ENCODE measurements at places on chromosomes 4 and X.

- DNase-seq, result no peak
Observed at GRCh38 chr4:87500092-87500462, 29.1 kb downstream of the SPARCL1 start.

DNA sequence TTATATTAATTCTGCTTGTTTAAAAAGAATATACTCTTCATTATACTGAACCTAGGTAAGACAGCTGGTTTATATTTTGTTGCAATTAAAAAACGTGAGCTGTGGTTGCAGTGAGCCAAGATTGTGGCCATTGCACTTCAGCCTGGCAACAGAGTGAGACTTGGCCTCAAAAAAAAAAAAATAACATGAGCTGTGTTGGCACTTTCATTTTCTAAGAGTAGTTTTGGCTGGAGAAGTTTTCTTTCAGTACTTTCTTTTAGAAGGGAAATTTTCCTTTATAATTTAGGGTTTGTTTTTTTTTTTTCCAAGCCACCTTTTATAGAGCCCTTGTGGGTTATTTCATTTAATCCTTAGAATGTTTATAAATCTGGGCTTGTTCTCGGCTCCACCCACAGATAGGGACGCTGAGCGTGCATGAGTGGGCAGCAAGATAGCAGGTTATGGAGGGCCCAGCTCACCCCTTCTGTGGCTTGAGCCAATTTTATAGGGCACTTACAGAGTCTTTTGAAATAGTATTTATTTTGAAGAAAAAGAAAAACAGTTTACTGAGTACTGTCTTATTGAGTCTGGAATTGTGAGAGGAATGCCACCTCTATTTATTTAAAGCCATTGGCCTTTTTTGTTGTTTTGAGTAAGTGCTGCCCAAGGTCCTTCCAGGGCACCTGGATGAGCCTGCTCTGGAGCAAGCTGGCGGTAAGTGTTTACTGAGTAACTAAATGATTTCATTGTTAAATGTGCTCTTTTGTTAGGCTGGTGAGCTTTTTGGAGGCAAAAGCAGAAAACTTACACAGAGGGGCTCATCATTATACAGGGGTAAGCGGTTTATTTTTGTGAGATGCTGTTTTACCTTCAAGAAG, 60.9 kb downstream of the HTT start:
- DNase-seq, result no peak

GRCh38 chr4:186137196-186137794, 32.8 kb downstream of the FAM149A start:
- no peak for DNase-seq

DNA sequence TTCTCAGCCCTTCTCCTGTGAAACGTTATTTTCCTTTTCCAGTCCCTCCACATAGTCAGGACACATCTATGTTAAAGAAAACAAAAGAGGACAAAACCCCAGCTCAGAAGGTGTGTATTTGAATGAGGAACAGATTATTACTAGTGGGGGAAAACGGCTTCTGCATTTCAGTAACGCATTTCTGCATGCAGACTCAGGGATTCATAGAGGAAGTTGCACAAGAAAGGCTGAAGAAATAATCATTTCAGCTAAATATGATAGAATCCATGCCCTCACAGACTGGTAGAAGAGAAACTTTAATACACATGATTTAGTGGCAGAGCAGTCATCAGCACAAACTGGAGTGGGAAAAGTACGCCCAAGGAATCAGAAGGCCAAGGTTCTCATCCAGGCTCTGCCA, 270.8 kb upstream of the FGF13 start:
- DNase-seq, result no peak

- DNase-seq, result no peak
Observed at GRCh38 chr4:84325625-84326024, 173.5 kb downstream of the NKX6-1 start.

DNA sequence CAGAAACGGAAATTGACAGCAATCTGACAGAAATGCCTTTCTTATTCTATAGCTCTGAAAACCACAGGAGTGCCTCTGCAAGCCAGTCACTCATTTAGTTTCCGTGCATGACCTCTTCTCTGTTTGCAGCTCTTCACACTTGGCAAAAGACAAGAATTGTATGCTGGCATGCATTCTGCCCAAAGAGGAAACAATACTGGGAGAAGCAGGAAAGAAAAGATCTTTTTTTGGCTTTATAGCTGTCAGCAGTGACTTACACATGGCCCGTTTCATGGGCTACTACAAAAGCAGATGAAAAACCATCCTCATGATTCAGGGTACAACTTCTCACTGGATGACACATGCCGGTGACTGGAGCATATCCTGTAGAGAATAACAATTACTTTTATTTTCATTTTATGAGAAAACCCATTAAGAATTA, 249.4 kb downstream of the ADAMTS3 start:
- no peak for DNase-seq

- DNase-seq, result no peak
Observed at GRCh38 chr4:81021142-81021944, 9.2 kb upstream of the BMP3 start.

- no peak for DNase-seq
Observed at GRCh38 chr4:149727663-149728062, 88.0 kb downstream of the IQCM start.

GRCh38 chrX:101957174-101957573, 25.3 kb upstream of the ZMAT1 start:
- no peak for DNase-seq

- no peak for DNase-seq
Observed at GRCh38 chr4:87985097-87985886, 9.8 kb downstream of the SPP1 start.

GRCh38 chr4:78644744-78645330, 93.3 kb downstream of the ANXA3 start:
- no peak for DNase-seq

DNA sequence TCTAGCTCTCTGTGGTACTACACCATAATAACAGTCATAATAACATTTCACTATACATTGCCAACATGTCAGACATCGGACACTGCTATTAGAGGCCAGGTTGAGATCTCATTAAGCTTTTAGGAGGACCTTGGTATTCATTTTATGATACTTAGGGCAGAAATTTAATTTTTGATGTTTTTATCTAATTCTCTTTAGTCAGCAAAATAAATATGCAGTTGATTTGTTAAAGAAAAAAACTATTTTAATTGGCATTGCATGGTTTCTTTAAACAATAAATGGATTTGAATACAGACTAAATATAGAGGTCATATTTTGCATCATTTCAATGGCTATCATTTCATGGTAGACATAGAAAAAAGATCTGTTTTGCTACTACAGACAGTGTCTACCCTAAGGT, 308.7 kb downstream of the PRDM5 start:
- no peak for DNase-seq

DNA sequence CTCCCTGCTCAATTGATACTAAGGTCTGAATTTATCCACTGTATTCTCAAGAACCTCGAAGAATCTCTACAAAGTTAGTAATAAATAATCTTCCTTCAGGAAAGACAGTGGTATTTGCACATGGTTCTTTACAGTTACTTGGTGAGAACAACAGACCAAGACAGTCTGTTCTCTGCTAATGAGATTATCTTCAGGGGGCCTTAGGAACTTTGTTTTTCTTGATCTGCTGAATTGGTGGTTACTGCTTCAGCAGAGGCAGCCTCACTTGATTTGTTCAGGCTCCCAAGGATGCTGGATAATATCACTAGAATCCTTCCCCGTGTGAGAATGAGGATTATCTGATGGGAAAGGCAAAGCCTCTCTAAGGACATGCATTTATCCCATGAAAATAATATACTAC, 64.8 kb downstream of the CBR4 start:
- DNase-seq, result no peak

DNA sequence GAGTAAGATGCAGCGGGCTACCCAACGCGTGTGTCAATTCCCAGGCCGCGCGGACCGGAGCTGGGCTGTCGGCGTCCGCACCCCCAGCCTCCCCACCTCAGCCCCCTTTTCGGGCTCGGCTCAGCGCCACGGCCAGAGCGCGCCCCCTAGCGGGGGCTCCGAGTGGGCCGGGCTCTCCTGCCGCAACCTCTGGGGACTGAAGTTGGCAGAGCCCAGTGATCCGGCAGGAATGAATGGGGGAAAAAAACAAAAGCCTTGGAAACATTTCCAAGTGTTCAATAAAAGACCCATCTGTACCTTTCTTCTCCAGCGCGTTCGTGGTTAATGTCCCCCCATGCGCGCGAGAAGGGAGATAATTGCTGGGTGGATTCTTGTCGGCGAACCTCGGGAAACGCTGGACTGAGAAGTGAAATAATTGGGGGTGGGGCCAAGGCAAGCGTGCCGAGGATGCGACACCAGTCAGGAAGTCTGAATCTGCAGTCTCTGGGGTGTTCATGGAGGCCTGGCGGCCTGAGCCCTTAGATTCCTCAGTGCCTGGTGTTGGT, 5.2 kb upstream of the ARX start:
- no peak for DNase-seq

- DNase-seq, result no peak
Observed at GRCh38 chr4:112277705-112278448, 7.8 kb downstream of the TIFA start.

GRCh38 chr4:123997776-123998449, 601.3 kb downstream of the SPRY1 start:
- DNase-seq, result no peak

DNA sequence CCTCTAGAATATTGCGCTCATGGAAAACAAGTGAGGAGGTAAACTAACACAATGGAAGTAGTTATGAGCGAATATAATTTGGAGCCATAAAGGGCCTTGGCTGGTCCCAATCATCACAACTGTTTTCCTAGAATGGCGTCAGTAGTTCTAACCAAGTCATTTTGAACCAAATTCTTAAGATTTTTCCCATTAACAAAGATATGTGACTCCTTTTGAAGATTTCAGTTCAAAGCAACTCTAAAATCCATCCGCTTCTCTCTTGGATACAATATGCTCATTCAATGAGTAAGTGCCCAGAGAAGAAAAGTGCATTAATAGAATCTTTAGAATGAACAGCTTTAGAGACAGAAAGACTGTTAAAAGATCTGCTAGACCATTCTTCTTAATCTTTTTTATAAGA, 19.6 kb upstream of the MYOZ2 start:
- no peak for DNase-seq

GRCh38 chrX:120334151-120334550, 22.9 kb upstream of the TMEM255A start:
- DNase-seq, result no peak

- DNase-seq, result no peak
Observed at GRCh38 chrX:4708970-4709760, 995.7 kb upstream of the PRKX start.

GRCh38 chrX:153703036-153703370, 15.3 kb downstream of the SLC6A8 start:
- no peak for DNase-seq

GRCh38 chr4:183181081-183181480, 82.0 kb downstream of the WWC2 start:
- DNase-seq, result no peak

DNA sequence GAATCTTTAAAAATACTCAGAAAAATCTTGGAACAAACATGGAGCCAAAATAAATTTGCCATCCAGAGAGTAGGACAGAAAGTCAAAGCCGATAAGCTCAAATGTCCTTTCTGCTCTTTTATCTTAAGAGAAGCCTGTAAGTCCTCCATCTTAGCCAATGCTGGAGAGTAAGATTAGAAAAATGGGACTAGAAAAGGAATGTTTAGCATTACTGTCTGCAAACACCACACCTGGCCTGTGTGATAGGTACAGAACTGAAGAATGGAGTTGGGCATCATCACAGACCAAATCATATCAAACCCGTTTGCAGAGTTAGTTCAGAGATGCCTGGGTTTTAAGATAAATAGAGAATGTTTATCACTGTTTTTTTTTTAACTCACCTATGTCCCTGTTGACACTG, 10.5 kb upstream of the SLC39A8 start:
- no peak for DNase-seq

DNA sequence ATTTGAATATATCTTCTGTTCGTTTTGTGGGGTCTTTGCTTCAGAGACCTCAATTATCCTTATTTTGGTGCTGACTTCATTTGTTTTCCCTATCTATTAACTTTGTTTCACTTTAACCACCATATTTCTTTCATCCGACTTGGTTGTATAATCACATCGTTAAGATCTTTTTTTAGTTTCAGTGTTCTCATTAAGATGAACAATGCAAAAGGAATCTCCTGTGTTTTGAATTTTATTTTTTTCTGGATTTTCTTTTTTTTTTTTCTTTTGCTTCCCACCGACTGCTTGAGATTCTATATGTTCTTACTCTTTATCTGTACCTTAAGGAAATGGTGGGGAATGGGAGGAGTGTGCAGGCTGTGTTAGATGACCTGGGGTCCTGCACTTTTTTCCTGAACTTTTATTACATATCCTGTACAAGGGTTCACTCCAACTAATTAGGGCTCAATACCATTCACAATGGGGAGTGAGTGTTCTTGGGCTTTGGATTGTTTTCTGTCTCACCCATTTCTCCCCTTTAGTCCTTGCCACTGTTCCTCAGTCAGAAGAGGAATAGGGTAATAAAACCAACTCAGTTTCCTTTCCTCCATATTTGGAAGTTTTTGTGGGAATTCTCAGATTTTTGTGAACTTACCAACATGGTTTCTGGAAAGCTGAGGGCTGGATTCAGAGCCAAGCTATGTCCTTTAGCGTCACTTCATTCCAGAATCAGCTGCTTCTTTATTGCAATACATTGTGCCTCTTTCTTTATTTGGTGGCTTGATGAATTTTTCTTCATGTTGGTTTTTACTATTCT, 43.2 kb upstream of the BMPR1B start:
- no peak for DNase-seq

GRCh38 chr4:152634110-152634760, 45.6 kb downstream of the TMEM154 start:
- DNase-seq, result no peak

- DNase-seq, result no peak
Observed at GRCh38 chrX:1902901-1903235, 288.0 kb downstream of the ASMT start.

DNA sequence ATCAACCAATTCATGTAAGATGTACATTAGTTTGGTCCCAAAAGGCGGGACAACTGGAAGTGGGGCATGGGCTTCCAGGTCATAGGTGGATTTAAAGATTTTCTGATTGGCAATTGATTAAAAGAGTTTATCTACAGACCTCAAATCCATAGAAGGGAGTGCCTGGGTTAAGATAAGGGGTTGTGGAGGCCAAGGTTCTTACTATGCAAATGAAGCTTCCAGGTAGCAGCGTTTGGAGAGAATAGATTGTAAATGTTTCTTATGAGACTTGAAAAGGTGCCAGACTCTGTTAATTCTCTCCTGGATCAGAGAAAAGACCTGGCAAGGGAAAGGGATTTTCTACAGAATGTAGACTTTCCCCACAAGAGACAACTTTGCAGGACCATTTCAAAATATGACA, 2.4 kb downstream of the MGST2 start:
- no peak for DNase-seq

DNA sequence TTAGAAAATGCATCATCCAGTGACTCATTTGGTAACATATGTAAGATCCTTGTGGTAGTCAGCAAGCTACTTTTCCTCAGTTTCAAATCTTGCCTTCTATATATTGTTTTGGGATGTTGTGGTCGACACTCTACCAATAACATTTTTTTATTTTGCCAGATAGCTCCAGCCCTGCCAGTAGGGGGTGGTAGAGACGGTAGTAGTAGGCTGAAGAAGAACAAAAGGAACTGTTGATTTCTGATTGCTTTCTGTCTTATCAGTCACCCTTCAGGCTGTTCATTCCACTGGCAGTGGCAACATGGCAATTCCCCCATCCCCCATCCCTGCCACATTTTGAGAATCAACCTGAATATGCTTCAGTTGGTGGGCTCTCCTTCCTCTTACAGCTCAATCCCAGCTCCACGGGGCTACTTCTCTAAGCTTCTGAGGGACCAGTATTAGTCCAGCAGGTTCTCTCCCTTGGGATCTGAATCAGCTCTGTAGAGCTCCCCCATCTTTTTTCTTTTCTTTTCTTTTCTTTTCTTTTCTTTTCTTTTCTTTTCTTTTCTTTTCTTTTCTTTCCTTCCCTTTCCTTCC, 171.5 kb upstream of the VEGFC start:
- DNase-seq, result no peak

- no peak for DNase-seq
Observed at GRCh38 chrX:69131886-69132285, 33.4 kb downstream of the PJA1 start.

Measured in NCI-H1048 (cell line).